ENCODE measurements at places on chromosomes 5 and 9.

GRCh38 chr9:128190516-128191405 is 611 bp downstream of the CIZ1 start:
- DNase-seq = no peak

GRCh38 chr5:83388608-83389007 is 82.9 kb upstream of the VCAN start:
- DNase-seq = no peak

- no peak for DNase-seq
Observed at GRCh38 chr5:1946122-1946677, 63.5 kb upstream of the IRX4 start.

DNA sequence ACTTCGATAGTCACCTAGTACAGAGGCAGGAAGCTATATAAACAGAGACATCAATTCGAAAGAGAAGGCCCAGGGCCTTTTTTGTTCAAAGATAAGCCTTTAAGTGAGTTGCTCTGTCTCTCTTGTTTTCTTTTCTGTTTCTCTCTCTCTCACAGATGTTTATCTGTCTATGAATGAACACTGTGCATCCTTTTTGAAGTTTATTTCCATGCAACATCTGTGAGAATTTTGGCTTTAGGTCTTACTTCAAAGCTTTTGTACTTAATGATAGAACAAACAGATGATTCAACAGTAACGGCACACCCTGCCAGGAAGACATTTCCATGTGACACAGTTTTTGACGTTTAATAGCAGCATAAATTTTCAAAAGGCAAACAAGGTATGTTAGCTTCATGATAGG is 1413.1 kb upstream of the CDH6 start:
- no peak for DNase-seq

GRCh38 chr9:128005923-128006322 is 25.1 kb upstream of the EEIG1 start:
- DNase-seq = no peak

- no peak for DNase-seq
Observed at GRCh38 chr5:159514229-159514810, 184.0 kb upstream of the IL12B start.

DNA sequence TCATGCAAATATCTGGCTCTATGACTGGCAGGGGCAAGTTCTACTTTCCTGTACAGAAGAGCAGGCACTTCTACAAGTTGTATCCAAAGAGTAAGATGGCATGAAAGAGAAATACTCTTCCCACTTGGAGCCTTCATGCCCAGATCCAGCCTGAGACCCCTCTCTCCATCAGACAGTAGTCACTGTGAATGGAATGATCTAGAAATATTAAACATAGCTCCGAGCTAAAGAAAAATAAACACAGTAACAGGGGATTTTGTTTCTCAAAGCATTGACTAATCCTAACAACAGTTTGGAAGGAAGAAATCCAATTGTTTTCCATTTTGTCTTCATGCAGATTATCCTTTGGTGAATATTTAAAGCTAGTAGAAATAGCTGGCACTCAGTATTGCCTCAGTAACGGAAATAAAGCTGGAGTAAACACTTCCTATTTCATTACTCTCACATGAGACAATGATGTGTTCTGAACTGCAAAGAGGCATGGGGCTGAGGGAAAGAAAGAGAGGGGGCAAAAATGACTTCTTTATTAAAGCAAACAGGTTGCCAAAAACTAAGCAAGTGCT is 100.0 kb downstream of the SEMA5A start:
- no peak for DNase-seq

- no peak for DNase-seq
Observed at GRCh38 chr5:121870489-121870888, 18.8 kb downstream of the FTMT start.

DNA sequence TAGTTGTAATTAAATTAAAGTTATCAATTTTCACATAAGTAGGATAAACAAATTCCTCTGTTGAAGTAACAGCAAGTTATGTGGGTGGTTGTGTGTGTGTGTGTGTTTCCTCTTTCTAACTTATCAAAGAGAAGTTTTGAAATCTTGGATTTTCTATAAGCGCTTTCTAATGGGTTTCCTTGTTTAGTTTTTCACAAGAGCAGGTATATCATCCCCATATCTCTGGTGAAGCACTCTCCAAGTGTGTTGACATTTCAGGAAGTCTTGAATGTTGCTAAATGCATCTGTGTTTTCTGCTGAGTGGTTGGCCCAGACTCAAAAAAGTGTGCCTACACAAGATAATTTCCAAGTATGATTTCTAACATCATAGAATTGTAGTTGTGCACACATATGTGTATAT is 43.3 kb downstream of the PRDM6 start:
- no peak for DNase-seq

Measured in stimulated activated CD4-positive, alpha-beta T cell treated with anti-CD3 and anti-CD28 coated beads, Interleukin-1b, Interleukin-23, amount 100 ng/mL, for 24 hours (primary cell).